A375 (cell line): ENCODE measurements at places on chromosomes 2 and 18. TPM values are rescaled to one million over a fixed set of nuclear protein-coding genes. Genes with fewer than 3 reads are reported as not detected.

SDC1 gene
- 31.4 and 35.3 TPM in 2 replicates for total RNA-seq

FAM168B gene
- 49.6 and 64.7 TPM in 2 replicates for total RNA-seq

CHRNG gene
- not detected in 2 replicates for total RNA-seq

RNF125 gene
- total RNA-seq, result 8.8 and 11.3 TPM in 2 replicates

TXNDC2 gene
- total RNA-seq, result 0.08 TPM in 1 of 2 replicates, not detected in the other

PID1 gene
- 0.45 and 0.72 TPM in 2 replicates for total RNA-seq

SPATA3 gene
- not detected in 2 replicates for total RNA-seq

NEB gene
- total RNA-seq, result 0.40 and 1.1 TPM in 2 replicates

CCDC68 gene
- not detected in 2 replicates for total RNA-seq
